ENCODE measurements at places on chromosomes 2 and 18.

GRCh38 chr2:222033541-222033940, 265.3 kb downstream of the PAX3 start:
- DNase-seq: no peak

DNA sequence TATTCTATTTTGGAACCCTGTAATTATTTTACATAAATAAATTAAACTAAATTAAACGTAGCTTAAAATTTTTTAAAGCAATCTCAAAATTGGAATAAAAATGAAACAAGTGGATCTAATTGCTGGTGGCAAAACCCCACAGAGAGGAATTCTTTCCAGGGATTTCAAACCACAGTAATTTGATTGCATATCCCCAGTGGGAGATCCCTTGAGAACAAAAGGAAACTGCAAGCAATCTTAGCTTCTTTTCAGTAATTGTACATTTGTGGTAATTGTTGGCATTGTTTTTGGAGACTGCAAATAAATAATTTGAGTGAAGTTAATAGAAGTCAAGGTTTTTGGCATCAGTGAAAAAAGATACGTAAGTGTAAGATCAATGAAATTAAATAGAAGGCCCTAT, 58.7 kb upstream of the MYCN start:
- no peak for DNase-seq

GRCh38 chr2:152532241-152532640, 185.0 kb downstream of the PRPF40A start:
- no peak for DNase-seq

GRCh38 chr2:23361152-23361551, 23.8 kb upstream of the KLHL29 start:
- DNase-seq: no peak

- DNase-seq: no peak
Observed at GRCh38 chr18:9577361-9577760, 37.0 kb downstream of the PPP4R1 start.

GRCh38 chr2:202387608-202388342, 11.6 kb downstream of the BMPR2 start:
- no peak for DNase-seq

Measured in activated CD4-positive, alpha-beta T cell treated with anti-CD3 and anti-CD28 coated beads, Interleukin-2, amount 50 U/mL, for 24 hours (primary cell).